ENCODE measurements at places on chromosomes 5 and 9.

- no peak for DNase-seq
Measured at GRCh38 chr9:114083666-114084065, 5.6 kb upstream of the AMBP start.

DNA sequence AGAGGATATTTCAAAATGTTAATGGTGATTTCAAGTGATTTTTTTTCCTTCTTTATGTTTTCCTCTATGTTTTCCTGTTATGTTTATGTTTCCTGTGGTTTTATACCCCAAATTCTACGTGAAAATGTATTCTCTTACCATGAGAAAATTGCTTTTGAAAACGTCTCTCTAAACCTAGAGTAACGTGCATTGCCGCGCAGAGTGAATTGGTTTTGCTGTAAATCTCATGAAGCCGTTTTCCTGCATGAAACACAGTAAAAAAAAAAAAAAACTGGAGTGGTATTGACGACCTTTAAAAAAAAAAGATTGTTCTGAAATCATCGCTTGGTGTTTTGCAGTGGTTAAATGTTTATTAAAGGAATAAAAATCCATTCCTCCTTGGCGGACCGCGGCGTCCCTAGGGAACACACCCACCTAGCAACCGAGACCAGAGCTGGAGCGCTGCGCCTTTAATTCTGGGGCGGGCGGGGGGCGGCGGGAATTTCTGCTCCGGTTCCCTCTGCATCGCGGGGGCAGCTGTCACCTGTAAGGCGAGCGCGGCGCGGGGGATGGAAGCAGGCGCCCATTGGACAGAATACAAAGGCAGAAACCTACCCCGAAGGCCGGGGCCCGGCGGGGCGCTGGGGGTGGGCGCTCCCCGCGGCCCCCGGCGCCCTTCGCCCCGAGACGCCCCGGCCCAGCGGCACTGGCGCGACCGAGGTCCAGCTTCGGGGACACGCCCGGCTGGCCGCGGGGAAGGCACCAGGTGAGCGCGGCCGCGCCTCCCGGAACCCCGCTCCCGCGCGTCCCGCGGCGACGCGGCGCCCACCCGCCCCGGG is at the start of gene SOWAHA:
Gene SOWAHA (plus strand): TSS at position 522 of the 818 bp plus-strand sequence. CDS start 320 bp downstream, outside the sequence.
- DNase-seq, result peak; percentile 61

DNA sequence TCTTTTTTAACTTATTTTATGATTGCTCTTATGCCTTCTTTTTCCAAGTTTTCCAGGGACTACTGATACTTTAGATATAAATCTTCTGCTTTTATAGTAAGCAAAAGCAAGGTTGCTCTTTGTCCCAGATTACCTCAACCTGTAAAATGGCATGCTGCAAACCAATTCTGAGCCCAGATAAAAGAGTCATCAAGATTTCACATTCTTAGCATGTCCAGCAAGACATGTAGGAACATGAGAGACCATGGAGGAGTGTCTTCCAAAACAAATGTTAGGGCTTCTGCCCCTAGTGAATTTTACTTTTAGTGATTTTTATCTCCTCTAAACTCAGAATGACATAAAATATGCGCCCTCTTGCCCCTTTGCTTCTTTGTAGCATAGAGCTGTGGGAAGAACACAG is 7.0 kb upstream of the CDC20B start:
- no peak for DNase-seq

DNA sequence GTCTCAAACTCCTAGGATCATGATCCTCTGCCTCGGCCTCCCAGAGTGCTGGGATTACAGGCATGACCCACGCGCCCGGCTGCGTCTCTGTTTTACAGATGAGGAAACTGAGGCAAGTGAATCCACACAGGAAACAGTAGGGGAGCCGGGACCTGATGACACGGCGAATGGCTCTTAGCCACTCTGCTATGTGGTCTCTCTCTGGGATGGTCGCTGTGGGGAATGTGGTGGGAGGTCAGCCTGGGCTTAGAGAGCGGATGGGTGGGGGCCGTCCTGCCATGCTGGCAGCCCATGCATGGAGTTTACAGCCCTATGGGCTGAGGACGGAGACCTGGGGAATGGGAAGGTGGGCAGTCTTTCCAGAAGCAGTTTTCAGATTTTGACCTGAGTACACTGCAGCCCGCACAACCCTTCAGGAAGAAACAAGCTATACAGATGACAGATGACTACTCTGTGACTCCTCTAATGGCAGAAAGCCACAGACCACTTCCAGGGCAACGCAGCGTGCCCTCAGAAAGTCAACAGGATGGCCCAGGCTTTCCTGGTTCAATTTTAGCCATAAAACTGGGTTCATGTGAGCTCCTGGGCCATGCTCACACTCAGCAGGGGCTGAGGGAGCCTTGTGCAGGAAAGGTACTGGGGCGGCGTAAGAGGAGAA is 136.1 kb upstream of the RAPGEF1 start:
- DNase-seq, result no peak

DNA sequence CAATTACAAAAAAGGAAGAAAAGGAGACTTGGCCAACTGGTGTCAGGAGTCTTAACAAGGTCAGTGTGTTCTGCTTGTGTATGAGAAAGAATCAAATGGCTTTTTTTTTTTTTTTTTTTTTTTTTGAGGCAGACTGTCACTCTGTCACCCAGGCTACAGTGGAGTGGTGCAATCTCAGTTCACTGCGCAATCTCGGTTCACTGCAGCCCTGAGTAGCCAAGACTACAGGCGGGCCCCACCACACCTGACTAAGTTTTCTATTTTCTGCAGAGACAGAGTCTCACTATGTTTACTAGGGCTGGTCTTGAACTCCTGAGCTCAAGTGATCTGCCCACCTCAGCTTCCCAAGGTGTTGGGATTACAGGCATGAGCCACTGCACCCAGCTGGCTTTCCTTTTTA is 3.1 kb upstream of the IL7R start:
- DNase-seq, result no peak

- no peak for DNase-seq
Measured at GRCh38 chr9:107273634-107274033, 9.4 kb upstream of the RAD23B start.

DNA sequence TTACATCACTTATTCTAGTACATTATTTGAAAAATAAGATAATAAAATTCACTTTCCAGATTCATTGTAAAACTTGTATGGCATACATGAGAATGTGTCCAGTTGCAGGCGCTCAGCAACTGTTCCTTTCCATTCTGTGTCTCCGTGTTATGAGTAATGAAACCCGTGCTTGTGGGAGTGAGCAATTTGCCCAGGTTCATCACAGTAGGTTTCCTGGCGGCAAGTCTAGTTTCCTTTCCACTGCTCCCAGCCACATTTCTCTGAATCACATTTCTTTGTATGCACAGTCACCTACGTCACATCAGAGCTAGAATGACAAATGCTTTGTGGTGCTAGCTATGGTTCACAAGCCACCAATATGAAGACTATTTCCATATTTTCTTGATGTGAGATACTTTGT is 39.9 kb downstream of the MOCS2 start:
- DNase-seq, result no peak

DNA sequence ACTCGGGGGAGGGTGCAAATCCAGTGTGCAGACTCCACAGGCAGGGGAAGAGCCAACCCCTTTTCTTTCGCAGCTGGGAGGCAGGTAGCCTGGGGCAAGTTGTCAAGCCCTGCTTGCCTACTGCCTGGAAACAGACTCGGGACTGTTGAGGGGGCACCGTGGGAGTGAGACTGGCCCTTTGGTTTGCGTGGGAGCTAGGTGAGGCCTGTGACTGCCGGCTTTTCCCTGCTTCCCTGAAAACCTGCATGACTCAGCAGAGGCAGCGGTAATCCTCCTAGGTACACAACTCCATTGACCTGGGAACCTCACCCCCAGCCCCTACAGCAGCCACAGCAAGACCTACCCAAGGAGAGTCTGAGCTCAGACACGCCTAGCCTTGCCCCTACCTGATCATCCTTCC is 509.5 kb downstream of the DTWD2 start:
- DNase-seq, result no peak

GRCh38 chr9:91346644-91347043 is 15.1 kb downstream of the AUH start:
- no peak for DNase-seq

GRCh38 chr5:152104211-152104610 is 179.6 kb upstream of the GLRA1 start:
- no peak for DNase-seq

GRCh38 chr5:149172261-149172660 is 31.0 kb downstream of the ABLIM3 start:
- peak; percentile 63 for DNase-seq

DNA sequence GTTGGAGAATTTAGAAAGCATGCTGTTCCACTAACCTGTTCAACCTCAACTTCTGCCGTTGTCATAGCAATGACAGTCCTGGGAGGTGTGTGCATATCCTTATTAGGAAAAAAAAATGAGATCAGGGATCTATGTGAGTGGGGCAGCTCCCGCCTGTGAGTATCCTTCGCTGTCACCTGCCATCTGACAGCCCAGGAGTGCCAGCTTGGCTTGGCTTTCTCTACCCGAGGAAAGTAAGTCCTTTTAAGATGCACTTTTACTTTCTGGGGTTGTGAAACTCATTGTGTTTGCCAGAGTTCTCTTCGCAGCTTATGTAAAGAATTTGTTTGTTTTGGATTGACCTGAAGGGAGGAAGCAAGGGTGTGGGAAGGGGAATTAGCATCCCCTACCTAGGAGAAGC is 21.8 kb downstream of the PCDHAC2 start:
- no peak for DNase-seq

DNA sequence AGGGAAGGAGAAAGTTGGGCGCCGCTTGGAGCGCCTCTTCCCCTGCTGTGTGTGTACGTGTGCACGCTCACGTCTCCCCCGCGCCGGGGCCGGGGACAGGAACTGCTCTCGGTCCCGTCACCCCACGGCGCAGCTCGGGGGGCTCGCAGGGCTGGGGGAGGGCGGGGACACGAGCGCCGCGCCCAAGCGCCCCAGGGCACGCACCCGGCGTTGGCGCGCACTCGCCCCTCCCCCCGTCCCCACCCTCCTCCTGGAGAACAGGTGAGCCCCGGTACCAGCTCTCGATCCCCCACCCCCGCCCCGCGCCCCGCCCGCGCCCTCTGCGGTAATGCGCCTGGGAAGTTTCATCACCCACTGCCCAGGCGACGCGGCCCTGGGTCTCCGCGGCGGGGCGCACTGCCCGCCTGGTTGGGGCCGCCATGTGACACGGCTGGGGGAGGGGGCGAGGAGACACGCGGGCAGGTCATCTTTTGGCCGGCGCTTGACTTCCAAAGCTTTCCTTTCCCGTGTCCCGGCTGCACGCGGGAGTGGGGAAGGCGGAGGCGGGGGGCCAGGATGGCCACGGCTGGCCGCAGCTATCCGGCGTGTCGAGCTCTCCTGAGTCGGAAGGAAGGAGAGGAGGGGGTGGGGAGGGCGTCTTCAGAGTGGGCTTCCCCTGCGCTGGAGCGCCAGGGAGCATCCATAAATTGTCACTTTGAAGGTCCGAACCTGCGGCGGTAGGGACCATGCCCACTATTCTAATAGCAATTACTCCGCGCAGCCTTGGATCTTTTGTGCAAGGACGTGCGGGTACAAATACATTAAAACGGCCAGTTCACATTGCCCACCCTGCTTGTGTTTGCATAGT is 1.5 kb upstream of the STC2 start:
- peak; percentile 93 for DNase-seq

GRCh38 chr5:118692811-118693342 is 295.5 kb downstream of the DTWD2 start:
- DNase-seq, result no peak

GRCh38 chr9:76591256-76591950 is 132.4 kb downstream of the GCNT1 start:
- no peak for DNase-seq

- no peak for DNase-seq
Measured at GRCh38 chr5:65026816-65027548, 258.3 kb downstream of the CWC27 start.

- peak; percentile 72 for DNase-seq
Measured at GRCh38 chr5:10601246-10602030, 37.6 kb downstream of the ANKRD33B start.

DNA sequence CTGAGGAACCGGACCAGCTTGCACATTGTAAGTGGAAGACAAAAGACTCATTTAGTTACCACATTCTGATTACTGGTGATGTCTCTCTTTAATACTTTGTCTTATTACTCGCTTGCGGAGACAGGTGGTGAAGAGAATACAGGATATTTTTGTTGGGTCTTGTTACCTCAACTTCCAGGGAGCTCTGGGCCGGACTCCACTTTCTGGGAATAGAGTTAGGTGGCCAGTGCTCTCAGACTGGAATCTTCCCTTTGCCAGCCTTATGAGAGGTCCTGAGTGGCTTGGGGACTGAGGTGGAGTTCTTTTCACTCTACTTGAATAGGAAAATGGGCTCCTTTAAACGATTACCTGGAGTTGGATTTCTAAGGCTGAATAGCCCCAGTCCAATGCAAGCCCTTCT is 33.3 kb upstream of the SPRY4 start:
- peak; percentile 30 for DNase-seq

GRCh38 chr5:105978011-105978410 is 1692.7 kb downstream of the EFNA5 start:
- no peak for DNase-seq

DNA sequence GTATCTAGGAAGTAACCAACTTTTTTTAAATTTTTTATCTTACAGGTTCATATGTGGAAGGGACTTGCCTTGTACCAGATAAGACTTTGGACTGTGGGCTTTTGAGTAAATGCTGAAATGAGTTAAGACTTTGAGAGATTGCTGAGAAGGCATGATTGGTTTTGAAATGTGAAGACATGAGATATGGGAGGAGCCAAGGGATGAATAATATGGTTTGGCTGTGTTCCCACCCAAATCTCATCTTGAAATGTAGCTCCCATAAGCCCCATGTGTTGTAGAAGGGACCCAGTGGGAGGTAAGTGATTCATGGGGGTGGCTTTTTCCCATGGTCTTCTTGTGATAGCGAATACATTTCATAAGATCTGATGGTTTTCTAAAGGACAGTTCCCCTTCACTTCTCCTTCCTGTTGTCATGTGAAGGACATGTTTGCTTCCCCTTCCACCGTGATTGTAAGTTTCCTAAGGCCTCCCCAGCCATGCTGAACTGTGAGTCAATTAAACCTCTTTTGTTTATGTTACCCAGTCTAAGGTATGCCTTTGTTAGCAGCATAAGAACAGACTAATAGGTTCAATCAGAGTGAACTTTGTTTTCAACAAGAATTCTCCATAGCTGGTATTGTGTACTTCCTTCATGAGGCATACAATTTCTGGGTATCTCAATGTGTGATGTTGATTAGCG is 535.6 kb upstream of the MEF2C start:
- no peak for DNase-seq

DNA sequence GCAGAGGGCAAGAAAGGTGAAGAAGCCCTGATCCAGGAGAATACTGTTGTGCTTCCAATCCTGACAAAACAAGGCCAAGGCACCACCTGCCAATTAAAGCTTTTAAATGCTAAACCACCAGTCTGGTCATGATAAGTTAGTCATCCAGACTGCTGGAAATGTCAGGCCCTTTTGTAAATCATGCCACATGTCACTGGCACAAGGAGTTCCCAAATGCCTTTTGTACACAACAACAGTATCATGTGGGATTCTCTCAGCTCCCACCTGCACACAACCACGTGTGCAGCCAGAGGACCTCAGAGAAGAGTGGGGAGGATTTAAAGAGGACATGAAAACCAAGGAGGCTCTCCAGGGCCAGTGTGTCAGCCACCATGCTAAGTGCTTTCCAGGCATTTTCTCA is 99.3 kb downstream of the CDK5RAP2 start:
- no peak for DNase-seq

DNA sequence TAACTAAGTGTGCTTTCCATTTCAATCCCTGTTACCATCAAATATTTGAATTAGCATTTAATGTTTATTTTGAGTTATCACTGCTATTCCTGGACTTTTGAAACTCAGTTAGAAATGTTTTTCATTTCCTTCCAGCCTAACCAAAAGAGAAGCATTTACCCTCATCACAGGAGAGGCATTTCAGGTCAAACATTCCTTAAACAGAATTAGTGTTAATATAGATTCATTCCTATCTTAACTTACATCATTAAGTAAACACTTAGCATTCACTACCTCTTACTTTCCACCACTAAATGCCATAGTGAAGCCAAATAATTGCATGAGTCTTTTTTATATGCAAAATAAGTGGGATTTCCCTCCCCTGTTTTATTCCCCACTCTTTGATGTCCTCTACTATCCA is 136.6 kb upstream of the OR13F1 start:
- DNase-seq, result no peak

All from SW480 (cell line).